Left ventricle myocardium inferior (tissue), 1 donor: ENCODE measurements at places on chromosomes 7 and 10.
A peak's percentile ranks its signal among the peaks of the same experiment; 100 is the strongest.

- peaks cover 41% of the 10 kb centered on the region for H3K4me1 ChIP-seq
- no peaks in the 10 kb centered on the region for H3K27me3 ChIP-seq
- DNase-seq: no peak
- peaks cover 6% of the 10 kb centered on the region for H3K36me3 ChIP-seq
- H3K27ac ChIP-seq: peak overlapping the region; percentile 31
Observed at GRCh38 chr7:55192723-55193122, 172.4 kb upstream of the LANCL2 start.

GRCh38 chr7:94410413-94411187 lies 15.9 kb downstream of the COL1A2 start:
- DNase-seq: no peak
- no peak overlapping the region for H3K27ac ChIP-seq
- H3K4me3 ChIP-seq: no peak overlapping the region
- peaks cover 48% of the 10 kb centered on the region for H3K36me3 ChIP-seq
- peaks cover 16% of the 10 kb centered on the region for H3K4me1 ChIP-seq

GRCh38 chr7:141522657-141523342 lies 28.4 kb upstream of the AGK start:
- no peak overlapping the region for H3K27ac ChIP-seq
- H3K36me3 ChIP-seq: no peaks in the 10 kb centered on the region
- H3K4me1 ChIP-seq: no peaks in the 10 kb centered on the region
- no peak overlapping the region for H3K4me3 ChIP-seq
- no peak for DNase-seq

- no peaks in the 10 kb centered on the region for H3K27me3 ChIP-seq
- DNase-seq: no peak
- H3K36me3 ChIP-seq: no peaks in the 10 kb centered on the region
- peak overlapping the region; percentile 85 for H3K27ac ChIP-seq
- peaks cover 100% of the 10 kb centered on the region for H3K4me1 ChIP-seq
- peak overlapping the region; percentile 48 for H3K4me3 ChIP-seq
Observed at GRCh38 chr7:80632139-80632538, 6.3 kb upstream of the CD36 start.

- no peak for DNase-seq
- no peak overlapping the region for H3K4me3 ChIP-seq
- peaks cover 10% of the 10 kb centered on the region for H3K27me3 ChIP-seq
- no peak overlapping the region for H3K27ac ChIP-seq
- H3K4me1 ChIP-seq: no peaks in the 10 kb centered on the region
- H3K36me3 ChIP-seq: no peaks in the 10 kb centered on the region
Observed at GRCh38 chr10:62384057-62384446, 9.9 kb downstream of the ZNF365 start.

DNA sequence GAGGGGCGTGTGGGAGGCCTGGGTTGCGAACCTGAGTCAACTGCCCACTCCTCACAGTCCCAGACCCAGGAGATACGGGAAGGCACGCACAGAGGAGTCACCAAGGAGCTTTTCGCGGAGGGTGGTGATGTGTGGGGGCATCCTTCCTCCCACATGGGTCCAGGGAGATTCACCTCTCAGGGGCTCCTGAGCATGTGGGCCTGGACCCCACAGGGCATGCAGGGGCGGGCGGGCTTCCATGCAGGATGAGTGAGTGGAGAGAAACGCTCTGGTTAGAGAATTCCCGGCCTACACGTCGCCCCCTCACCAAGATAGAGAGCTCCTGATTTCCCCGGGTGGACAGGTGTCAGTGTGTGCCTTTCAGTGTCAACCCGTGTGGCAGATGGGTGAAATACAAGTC lies 641.7 kb upstream of the FZD8 start:
- no peaks in the 10 kb centered on the region for H3K36me3 ChIP-seq
- H3K27me3 ChIP-seq: no peaks in the 10 kb centered on the region
- no peak overlapping the region for H3K27ac ChIP-seq

DNA sequence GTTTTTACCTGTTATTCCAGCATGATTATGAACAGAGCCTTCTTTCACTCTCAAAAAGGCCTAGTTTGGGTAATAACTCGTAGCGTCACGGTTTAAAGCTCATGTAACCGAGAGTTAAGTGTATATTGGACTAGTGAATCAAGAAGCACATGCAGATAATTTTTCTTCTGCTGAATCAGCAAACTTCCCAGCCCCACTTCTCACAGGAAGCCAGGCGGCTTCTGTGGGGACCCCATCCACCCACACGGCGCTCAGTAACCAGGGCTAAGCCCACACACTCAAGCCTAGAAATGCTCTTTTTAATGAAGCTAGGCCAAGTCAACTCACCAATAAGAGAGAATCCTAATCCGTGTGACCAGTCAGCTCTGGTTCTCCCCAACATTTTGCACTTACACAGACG lies 191.2 kb upstream of the MGMT start:
- DNase-seq: no peak
- peaks cover 22% of the 10 kb centered on the region for H3K4me1 ChIP-seq
- no peak overlapping the region for H3K27ac ChIP-seq
- no peaks in the 10 kb centered on the region for H3K27me3 ChIP-seq
- H3K4me3 ChIP-seq: no peak overlapping the region

DNA sequence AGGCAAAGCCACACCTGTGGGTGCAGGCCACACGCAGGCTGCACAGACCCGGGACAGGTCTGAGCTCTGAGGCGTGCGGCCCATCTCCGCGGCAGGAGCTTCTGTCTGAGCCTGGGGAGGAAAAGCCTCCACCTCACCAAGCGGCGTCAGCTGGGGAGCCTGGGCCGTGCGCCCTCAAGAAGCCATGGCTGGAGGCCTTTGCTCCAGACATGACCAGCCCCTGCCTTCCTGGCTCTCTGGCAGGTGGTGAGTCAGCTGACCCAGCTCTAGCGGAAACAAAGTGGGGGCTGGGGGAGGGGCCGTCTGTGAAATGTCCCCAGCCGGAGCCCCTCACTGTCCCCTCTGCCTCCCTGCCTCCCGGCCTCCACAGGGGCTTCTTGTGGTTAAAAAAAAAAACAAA lies 12.5 kb downstream of the GPER1 start:
- no peak overlapping the region for H3K27ac ChIP-seq
- H3K4me3 ChIP-seq: no peak overlapping the region
- H3K36me3 ChIP-seq: no peaks in the 10 kb centered on the region
- H3K27me3 ChIP-seq: no peaks in the 10 kb centered on the region

GRCh38 chr10:50437248-50437647 lies 185.9 kb upstream of the ASAH2 start:
- no peak for DNase-seq
- H3K4me1 ChIP-seq: peaks cover 7% of the 10 kb centered on the region
- H3K4me3 ChIP-seq: no peak overlapping the region
- H3K36me3 ChIP-seq: no peaks in the 10 kb centered on the region

GRCh38 chr7:77587272-77587671 lies 50.2 kb downstream of the PTPN12 start:
- H3K4me1 ChIP-seq: peaks cover 13% of the 10 kb centered on the region
- DNase-seq: no peak
- H3K27me3 ChIP-seq: no peaks in the 10 kb centered on the region
- peaks cover 47% of the 10 kb centered on the region for H3K36me3 ChIP-seq
- H3K4me3 ChIP-seq: no peak overlapping the region

GRCh38 chr7:156616269-156617202 lies 24.0 kb upstream of the RNF32 start:
- peak overlapping the region; percentile 58 for H3K4me3 ChIP-seq
- H3K27me3 ChIP-seq: peaks cover 73% of the 10 kb centered on the region
- H3K4me1 ChIP-seq: peaks cover 4% of the 10 kb centered on the region
- no peaks in the 10 kb centered on the region for H3K36me3 ChIP-seq
- DNase-seq: no peak
- H3K27ac ChIP-seq: no peak overlapping the region

GRCh38 chr10:80394358-80394916 lies 13.9 kb upstream of the PRXL2A start:
- DNase-seq: no peak
- no peak overlapping the region for H3K4me3 ChIP-seq
- H3K36me3 ChIP-seq: no peaks in the 10 kb centered on the region
- no peaks in the 10 kb centered on the region for H3K27me3 ChIP-seq

DNA sequence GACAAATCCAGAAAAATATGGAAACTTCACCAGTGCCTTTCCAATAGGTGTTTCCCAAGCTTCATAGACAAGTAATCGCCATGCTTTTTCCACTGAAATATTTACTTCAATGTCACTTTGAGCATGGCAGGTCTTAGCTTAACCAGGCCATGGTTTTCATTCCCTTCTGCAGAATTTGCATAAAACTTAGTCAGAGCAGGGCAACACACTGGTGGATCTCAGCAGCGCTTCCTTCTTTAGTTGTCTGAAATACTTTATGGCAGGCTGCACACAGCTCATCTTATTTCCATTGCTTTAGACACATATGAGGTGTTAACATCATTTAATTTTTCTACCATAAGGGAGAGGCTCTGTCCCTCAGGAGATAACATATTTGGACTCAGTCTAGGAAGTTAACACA lies 102.9 kb upstream of the AHR start:
- H3K36me3 ChIP-seq: no peaks in the 10 kb centered on the region
- no peaks in the 10 kb centered on the region for H3K27me3 ChIP-seq
- DNase-seq: no peak
- H3K4me3 ChIP-seq: no peak overlapping the region
- no peak overlapping the region for H3K27ac ChIP-seq
- no peaks in the 10 kb centered on the region for H3K4me1 ChIP-seq

DNA sequence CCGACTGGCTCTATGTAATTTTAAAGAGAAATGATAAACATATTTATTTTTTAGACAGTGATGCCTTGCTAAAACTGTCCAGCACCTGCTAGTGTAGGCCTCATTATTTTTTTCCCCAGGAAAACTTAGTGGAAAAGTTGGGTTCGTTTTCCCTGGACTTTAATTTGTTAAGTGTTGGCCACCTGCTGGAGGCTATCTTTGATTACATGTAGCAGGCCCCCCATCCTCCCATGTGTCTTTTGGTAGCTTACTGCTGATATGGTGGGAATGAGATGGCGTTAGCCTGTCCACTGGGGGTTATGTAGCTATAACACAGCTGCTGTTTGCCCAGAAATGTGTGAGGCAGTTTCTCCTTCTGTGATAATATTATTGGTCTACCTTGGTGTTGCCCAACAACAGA lies 265.0 kb downstream of the SORCS3 start:
- peaks cover 48% of the 10 kb centered on the region for H3K27me3 ChIP-seq
- no peak overlapping the region for H3K4me3 ChIP-seq
- H3K4me1 ChIP-seq: no peaks in the 10 kb centered on the region
- H3K27ac ChIP-seq: no peak overlapping the region
- no peak for DNase-seq

DNA sequence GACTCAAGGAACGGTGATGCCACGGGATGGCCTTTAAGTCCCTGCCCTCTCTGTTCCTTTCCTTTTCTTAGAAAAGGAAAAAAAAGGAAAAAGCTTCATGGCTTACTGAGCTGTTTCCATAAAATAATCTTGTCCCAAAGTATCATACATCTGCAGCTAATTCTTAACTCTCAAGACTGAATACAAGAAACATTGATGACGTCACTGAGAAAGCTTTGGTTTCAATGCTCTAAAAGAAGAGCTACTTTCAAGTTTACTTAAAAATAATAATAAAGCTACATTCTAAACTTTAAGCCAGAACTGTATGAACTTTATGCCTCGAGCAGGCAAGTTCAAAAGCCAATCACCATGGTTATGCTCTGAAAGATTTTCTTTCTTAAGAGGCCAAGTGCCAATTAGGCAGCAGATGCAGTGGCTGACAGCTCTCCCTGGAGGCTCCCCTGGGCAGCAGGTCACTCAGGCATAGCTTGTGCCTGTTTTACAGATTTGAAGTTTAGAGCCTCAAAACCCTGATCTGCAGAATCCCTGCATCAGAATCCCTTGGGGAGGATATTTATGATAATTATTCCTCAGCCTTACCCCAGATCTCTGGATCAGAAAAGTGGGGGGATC lies 165.0 kb downstream of the CHN2 start:
- H3K36me3 ChIP-seq: no peaks in the 10 kb centered on the region
- no peak for DNase-seq
- H3K4me1 ChIP-seq: no peaks in the 10 kb centered on the region
- no peak overlapping the region for H3K27ac ChIP-seq
- H3K27me3 ChIP-seq: no peaks in the 10 kb centered on the region

DNA sequence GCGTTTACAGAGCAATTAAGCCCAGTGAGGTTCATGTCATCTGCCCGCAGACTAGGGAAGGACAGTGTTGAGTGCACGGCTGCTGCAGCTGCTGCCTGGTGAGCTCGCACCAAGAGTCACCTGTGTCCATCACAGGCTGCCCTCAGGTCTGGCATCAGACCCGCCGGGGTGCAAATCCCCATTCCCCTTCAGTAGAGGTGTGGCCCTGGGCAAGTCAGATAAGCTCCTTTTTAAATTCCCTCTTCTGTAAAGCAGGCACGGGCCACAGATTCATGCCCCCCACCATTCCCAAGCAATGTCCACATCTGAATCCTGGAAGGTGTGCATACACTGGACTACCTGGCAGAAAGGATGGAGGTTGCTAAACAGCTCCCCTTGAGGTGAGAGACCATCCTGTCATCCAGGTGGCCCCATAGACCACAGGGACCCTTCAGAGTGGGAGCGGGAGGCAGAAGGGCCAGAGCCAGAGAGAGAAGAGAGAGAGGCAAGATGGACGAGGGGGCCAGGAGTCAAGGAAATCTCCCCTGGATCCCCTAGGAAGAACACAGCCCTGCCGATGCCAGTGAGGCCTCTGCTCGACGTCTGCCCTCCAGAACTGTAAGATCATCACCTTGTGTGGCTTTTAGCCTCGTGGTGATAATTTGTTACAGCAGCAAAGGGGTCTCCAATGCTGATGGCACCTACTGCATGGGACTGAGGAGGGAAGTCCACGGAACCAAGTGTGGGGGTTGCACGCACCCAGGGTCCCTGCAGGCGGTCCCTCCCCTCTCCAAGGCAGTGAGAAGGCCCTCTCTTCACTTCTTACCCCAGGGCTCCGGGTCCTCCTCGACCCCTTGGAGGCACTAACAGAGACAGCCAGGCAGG lies 168.8 kb downstream of the TCERG1L start:
- H3K27ac ChIP-seq: no peak overlapping the region
- peaks cover 99% of the 10 kb centered on the region for H3K27me3 ChIP-seq
- H3K4me3 ChIP-seq: no peak overlapping the region
- no peaks in the 10 kb centered on the region for H3K4me1 ChIP-seq
- no peaks in the 10 kb centered on the region for H3K36me3 ChIP-seq

DNA sequence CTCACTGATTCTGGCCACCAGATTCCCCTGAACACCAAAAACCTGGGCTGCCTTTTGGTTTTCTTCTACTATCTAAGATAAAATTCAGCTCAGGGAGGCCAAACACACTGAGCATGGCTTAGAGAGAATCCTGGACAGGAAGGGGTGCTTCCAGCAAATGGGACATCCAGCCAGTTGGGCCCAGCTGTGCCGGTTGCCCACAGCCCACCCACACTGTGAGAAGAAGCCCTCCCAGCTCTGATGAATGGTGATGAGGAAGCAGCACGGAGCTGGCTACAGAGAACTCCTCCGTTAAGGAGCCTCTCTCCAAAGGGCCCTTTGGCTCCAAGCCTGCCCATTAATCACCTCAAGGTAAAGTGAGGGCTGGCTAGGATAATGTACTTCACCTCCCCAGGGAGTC lies 15.9 kb downstream of the LRRC18 start:
- H3K4me3 ChIP-seq: no peak overlapping the region
- H3K36me3 ChIP-seq: no peaks in the 10 kb centered on the region
- H3K27me3 ChIP-seq: no peaks in the 10 kb centered on the region
- DNase-seq: no peak
- no peak overlapping the region for H3K27ac ChIP-seq
